ENCODE measurements at places on chromosomes 2 and 18.
A peak's percentile ranks its signal among the peaks of the same experiment; 100 is the strongest.

DNA sequence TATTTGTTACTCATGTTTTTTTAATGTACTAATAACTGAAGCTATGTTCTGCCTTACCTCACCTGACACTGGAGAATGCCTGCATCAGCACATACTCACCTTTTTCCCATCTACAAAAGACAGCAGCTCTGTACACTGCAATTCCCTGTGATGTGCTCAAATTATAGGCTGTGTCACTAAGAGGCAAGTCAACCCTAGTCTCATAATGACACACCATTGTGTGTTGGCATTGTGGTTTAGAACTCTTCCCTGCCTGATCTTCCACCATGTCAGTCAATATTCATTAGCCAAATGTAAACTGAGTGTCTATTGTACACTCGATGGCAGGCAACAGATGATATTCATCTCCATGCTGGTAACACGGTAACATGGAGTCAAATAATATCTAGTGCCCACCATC lies 332.1 kb upstream of the TCF4 start:
- DNase-seq = no peak

GRCh38 chr18:59833785-59834184 lies 66.0 kb upstream of the PMAIP1 start:
- no peak for DNase-seq

GRCh38 chr2:129118296-129118695 lies 799.6 kb upstream of the HS6ST1 start:
- DNase-seq = no peak

GRCh38 chr18:2994603-2995432 lies 18.1 kb downstream of the LPIN2 start:
- no peak for DNase-seq

DNA sequence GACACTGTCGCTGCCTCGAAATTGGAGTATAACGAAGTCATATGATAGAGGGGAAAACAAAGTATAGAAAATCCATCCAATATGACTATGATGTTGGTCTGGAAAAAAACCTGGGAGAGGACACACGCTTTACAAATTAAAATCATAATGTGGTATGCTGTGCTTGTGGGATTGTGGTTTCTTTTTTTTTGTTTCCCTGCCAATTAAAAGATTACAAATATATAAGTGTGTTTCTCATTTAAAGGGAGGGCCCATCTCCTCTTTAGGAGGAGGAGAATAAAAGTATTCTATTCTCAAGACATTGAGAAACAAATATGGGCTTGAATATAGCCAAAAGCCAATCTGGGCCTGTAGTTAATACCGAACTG lies 86.6 kb downstream of the EPHA4 start:
- peak; percentile 13 for DNase-seq

GRCh38 chr2:42361728-42362283 lies 789 bp upstream of the COX7A2L start:
- no peak for DNase-seq

DNA sequence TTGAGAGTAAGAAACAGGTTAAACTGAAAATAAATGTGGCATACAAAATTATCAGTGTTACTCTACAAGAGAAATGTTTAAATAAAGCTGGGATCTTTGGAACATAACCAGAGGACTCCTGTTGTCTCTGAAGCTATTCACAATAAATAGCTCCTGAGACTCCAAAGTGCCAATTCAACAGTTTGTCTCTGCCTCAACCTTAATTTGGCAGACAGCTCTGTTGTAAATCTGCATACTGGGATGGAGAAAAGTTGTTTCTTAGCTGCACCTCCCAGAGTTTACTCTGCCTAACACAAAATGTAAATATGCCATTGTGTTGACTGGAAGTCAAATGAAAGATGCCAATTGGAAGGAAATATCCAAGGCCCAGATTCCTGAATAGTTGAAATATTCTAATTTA lies 238.5 kb upstream of the EPHA4 start:
- DNase-seq = no peak

DNA sequence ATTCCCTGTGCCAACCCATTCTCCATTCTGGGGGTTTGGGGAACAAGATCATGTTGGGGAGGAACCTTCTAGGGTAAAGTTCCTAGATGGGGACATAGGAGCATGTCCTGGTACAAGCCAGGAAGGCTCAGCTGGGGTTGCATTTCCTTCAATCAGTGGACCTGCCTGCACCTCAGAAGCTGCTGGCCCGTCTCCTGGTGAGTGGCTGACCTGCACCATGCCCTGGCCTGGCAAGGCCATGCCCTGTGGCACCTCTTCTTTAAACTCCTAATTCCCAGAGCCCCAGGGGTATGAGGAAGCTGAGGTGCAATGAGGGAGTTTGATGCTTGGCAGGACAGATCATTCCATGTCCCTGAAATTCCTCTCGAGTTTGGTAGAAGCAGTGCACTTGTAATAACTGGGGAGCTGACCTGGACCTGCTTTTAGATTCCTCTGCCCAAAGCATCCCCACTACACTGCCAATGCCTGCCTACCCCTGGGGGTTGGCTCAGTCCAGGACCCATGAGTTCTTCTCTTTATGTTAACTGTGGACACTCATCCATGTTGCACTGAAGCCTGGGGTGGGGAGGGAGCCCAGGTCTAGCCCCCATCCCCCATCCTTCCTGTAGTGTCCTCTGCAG lies 25.3 kb downstream of the MROH2A start:
- no peak for DNase-seq

DNA sequence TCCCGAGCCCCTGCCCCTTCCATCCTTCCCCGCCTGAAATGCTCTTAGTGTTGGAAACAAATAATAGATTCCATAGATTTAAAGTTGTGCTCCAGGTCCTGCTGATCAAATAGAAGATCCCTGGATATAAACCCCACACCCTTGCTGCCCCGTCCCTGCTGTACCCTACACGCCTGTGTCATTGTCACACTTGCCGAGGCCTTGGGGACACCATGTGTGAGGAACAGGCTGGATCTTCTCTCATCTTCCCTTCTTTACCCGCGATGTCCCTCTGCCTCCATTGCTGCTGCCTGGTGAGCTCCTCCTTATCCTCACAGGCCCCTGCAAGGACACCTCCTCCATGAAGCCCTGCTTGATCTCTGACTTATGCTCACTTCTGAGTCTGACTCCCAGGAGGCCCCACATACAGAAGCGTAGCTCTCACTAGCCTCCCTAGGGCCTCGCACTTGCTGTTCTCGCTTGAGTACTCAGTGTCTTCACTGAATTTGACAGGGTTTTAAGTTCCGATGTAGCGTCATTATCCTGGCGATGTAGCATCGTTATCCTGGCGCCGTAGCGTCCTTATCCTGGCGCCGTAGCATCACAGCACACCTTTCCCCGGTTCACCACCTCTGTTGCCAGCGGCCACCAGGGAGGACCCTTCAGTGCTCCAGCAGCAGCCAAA lies 221.9 kb downstream of the NDUFA10 start:
- DNase-seq = no peak

DNA sequence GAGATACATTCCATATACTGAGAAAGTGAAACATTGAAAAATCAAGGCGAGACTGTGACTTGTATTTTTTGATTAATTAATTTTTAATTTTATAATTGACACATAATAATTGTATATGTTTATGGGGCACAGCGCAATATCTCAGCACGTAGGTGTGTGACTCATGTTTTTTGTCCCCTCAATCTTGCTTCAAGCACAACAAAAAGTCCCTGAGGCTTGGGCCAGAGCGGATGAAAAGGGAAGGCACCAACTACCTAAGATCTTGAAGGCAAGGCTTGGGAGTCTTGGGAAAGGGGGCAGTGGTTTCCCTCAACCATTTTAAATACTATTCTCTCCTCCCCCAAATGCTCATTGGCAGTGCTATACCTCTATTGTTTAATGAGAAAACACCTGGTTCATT lies 9.9 kb downstream of the SGPP2 start:
- DNase-seq = no peak

GRCh38 chr18:69705987-69706386 lies 241.7 kb downstream of the CD226 start:
- DNase-seq = no peak

DNA sequence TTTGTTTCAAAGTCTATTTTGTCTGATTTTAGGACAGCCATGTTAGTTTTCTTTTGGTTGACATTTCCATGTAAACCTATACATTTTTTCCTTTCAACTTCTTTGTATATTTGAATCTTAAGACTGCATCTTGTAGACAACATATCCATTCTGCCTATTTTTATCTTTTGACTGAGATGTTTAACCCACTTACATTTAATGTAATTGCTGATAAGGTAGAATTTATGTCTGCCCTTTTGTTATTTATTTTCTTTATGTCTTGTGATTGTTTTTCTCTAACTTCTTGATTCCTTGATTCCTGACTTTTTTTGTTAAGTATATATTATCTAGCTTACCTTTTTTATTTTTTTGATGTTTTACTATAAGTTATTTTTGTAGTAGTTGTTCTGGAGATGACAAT lies 542.5 kb downstream of the SUCLG1 start:
- DNase-seq = no peak

DNA sequence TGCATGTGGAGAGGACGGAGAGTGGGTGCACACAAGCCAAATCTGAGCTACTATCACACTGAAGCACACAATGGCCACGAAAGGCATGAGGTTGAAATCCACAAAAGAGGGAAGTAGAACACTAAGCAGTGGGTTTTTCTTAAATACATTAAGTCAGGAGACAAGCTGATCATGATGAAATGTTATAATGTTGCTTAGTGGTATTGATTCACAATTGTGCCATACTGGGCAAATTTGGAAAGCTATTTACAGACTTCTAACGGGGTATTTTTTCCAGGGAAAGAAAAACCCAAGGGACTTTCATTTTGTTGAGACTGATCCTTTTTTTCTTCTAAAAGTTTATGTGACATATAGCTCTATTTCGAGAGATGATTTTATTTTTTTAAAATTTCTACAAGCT lies 100.8 kb upstream of the CNGA3 start:
- no peak for DNase-seq

DNA sequence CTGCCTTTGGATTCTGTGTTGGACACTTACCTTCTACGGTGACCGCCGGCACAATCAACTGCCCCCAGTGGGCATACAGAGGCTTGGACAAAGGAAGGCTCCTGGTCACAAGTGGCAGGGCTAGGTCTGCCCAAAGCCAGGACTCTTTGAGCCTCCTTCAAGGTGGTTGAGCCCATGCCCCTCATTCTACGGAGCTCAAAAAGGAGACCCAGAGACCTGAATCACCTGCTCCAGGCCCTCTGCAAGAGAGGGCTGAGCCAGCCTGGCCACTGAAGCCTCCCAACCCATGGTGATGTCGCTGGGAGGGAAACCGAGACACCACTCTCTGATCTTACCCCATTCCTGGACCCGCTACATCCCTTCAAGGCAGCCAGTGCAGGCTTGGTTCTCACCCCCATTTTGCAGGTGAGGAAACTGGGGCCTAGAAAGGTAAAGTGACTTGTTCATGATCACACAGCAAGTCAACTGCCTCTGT lies 87.9 kb downstream of the INHBB start:
- DNase-seq = no peak

GRCh38 chr18:26532367-26533340 lies 15.7 kb downstream of the KCTD1 start:
- peak; percentile 29 for DNase-seq

- DNase-seq = peak; percentile 18
These were observed 397.7 kb upstream of the HNRNPA3 start for GRCh38 chr2:176814740-176815367.

DNA sequence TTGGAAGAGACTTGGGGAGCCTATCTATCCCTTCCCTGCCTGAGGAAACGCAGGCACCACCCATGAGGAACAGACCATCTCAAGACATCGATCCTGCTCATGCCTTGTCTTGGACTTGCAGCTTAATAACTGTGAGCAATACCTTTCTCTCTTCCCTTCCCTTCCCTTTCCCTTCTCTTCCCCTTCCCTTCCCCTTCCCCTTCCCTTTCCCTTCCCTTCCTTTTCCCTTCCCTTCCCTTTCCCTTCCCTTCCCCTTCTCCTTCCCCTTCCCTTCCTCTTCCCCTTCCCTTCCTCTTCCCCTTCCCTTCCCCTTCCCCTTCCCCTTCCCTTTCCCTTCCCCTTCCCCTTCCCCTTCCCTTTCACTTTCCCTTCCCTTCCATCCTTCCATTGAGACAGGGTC lies 650.7 kb upstream of the SOX11 start:
- DNase-seq = no peak

GRCh38 chr2:174775571-174775980 lies 11.3 kb upstream of the CHRNA1 start:
- no peak for DNase-seq

GRCh38 chr2:112758711-112759110 lies 5.7 kb downstream of the CKAP2L start:
- DNase-seq = no peak

DNA sequence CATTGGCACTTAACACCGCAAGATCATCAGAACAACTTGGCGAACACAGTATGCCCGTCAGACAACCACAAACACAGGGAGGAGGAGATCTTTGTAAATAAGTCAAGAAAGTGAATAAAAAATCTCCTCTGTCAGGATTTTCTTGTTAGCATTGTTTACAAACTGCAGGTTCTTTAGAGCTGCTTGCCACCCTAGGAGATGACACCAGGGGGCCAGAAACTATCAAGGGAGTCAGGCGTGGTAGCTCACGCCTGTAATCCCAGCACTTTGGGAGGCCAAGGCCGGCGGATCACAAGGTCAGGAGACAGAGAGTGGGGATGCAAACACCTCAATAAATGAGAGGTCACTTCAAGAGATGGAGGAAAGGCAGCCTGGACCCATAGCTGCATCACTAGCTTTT lies 428.1 kb downstream of the SETBP1 start:
- DNase-seq = no peak

GRCh38 chr2:1140389-1141003 lies 189.8 kb downstream of the SNTG2 start:
- no peak for DNase-seq

DNA sequence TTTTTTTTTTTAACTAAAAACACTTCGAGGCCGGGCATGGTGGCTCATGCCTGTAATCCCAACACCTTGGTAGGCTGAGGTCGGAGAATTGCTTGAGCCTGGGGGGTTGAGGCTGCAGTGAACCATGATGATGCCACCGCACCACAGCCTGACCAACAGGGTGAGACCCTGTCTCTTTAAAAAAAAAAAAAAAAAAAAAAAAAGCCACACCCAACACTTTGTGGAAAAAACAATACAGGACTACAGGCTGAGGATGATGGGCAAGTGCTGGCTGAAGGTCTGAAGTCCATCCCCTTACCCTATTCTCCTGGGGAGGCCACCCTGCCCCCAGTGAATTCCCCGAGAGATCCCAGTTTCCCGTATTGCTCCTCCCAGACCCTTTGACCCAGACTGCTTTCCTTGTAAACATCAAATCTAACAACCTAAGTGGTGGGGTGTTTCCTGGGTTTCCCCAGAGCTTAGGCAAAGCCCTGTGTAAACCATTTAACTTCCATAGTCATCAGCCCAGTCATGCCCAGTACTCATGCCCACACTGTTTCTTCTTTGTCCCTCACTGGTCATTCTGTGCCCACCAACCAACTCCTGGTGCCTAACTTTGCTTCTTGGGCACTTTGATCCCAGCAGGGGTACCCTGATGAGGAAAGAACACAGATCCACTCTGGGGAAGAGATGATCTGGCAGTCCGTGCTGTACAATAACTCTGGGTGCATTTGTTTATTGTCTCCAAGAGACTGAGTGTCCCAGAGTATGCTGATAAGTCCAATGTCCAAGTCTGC lies 5.8 kb upstream of the TMEM37 start:
- no peak for DNase-seq

DNA sequence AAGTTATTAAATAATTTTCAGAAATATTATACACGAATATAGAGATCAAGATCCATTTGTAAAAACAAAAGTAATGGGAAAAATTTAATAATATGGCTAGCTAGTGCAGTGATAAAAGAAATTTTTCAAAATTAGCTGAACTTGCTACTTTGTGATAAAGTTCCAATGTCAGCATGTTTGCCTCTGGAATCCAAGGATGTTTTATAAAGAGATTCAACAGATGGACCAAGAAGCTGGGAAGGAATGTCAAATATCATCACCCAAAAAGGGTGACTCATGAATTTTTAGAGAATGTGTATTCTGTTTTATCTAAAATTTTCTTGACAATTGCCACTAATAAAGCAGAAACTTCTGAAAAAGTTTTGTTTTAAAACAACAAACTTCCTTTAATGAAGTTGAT lies 95.3 kb downstream of the FSIP2 start:
- peak; percentile 5 for DNase-seq

Measured in HS-5 (cell line).